ENCODE measurements at places on chromosomes 2 and 18. TPM values are rescaled to one million over a fixed set of nuclear protein-coding genes. Genes with fewer than 3 reads are reported as not detected.

Gene NCKAP5
- total RNA-seq, result 0.90 TPM

Gene ZNF385B
- total RNA-seq, result not detected

Gene FBXO48
- total RNA-seq, result 0.55 TPM

Gene AP1S3
- total RNA-seq, result 32.8 TPM

Gene PIKFYVE
- 7.3 TPM for total RNA-seq

Gene TTC32
- total RNA-seq, result 10.8 TPM

Gene CD28
- total RNA-seq, result not detected

Gene FAM237A
- total RNA-seq, result not detected

Gene CPS1
- total RNA-seq, result 13.2 TPM

Gene AAMP
- 132 TPM for total RNA-seq

Gene DCDC2C
- 0.38 TPM for total RNA-seq

Gene STARD6
- not detected for total RNA-seq

Gene BMPR2
- 15.6 TPM for total RNA-seq

Gene GKN1
- 0.56 TPM for total RNA-seq

Gene GALNT5
- total RNA-seq, result 2.0 TPM

Gene SERPINB11
- total RNA-seq, result not detected

Gene ARHGAP15
- total RNA-seq, result not detected

Gene COBLL1
- total RNA-seq, result 4.2 TPM

Gene C2orf80
- not detected for total RNA-seq

Gene IMPA2
- 86.8 TPM for total RNA-seq

Gene PRSS56
- total RNA-seq, result 0.21 TPM

Gene ASPRV1
- 0.23 TPM for total RNA-seq

Gene TNFAIP6
- total RNA-seq, result 1.2 TPM

Gene AQP12B
- not detected for total RNA-seq

Gene MOCOS
- 2.7 TPM for total RNA-seq

Gene FAM124B
- not detected for total RNA-seq

Gene PLB1
- 2.4 TPM for total RNA-seq

Gene AQP12A
- not detected for total RNA-seq

Gene EMILIN1
- total RNA-seq, result 0.47 TPM

Gene PLCL1
- total RNA-seq, result not detected

Gene RNF25
- 51.5 TPM for total RNA-seq

Gene GMPPA
- total RNA-seq, result 37.6 TPM

Data from A549 treated with Mapracorat at 1 μM for 4 hours (cell line).